ENCODE measurements at places on chromosomes 16 and 17.

- no peak for DNase-seq
- H3K36me3 ChIP-seq, result no peaks in the 10 kb centered on the region
- no peak overlapping the region for H3K27ac ChIP-seq
- H3K4me1 ChIP-seq, result peaks cover 35% of the 10 kb centered on the region
Observed at GRCh38 chr17:1764284-1764683, 2.4 kb downstream of the SERPINF1 start.

DNA sequence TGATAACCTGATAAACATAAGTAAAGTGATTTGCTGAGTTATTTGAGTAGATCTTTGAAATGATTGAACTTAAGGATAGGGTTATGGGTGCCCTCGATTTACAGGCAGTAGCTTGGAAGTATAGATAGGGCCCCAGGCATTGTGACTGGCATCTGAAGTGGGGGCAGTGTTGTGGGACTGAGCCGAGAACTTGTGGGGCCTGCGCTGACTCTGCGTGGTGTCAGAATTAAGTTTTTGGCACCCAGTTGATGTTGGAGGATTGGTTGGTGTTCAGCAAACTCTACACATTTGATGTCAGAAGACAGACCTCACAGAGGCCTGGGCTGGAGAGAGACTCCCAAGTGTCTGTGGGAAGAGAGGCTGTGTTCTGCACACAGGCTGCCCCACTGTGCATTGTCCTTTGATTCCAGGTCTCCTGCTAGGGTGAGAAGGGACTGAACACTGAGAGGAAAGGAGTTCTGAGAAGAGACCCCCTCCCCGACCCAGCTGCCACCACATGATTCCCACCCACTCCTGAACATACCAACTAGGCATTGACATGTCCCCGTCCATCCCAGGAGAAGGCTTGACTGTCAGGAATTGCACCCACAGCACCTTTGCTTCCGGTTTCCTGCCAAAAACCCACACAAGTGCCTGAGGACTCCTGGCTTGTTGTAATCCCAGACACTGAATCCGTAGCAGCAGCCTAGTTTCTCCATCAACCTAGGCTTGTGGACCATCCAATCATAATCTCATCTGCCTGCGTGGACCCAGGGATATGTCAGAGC is 4.5 kb downstream of the ZNF267 start:
- peaks cover 6% of the 10 kb centered on the region for H3K36me3 ChIP-seq
- H3K4me1 ChIP-seq, result peaks cover 81% of the 10 kb centered on the region
- DNase-seq, result no peak
- H3K27me3 ChIP-seq, result no peaks in the 10 kb centered on the region
- H3K27ac ChIP-seq, result peak overlapping the region; percentile 36
- no peak overlapping the region for H3K4me3 ChIP-seq

DNA sequence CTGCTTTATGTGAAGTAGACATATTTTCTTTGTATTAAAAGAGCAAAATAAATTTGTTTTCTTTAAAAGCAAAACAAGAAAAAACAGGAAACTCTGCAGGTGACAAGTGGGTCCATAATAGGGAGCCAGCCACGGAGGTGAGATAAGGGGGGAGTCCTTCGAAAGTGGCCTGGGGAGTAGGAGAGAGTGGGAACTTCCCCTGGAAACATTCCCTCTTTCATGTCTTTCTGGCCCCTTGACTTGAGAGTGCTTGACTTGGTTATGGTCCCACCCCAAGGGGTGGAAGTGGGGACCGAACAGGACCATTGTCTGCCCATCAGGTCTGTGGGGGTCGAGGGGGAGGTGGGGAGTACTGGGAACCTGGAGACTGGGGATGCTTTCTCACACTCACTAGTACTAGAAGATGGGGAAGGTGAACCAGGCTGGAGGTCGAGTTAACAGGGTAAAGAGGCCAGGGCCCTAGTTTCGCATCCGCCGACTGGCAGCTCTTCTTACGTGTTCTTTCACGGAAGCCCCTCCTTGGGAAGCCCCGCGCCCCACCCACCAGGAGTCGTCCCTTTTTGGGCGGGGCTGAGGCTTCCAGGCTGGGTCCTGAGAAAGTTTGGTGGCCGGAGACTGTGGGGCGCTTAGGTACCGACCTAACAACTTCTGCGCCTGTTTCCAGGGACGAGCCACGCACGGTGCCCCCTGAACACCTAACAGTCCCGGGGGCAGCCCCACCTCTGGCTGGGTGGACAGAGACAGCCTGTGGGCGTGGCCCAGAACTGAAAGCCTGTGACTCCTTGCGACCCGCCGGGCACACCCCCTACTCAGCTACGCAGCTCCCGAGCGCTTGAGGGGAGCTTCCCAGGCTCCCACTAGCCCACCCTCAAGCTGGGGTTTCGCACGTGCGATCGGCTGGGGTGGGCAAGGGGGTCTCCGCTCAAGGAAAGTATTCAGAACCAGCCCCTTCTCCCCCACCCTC is 790 bp downstream of the TRADD start:
- H3K4me3 ChIP-seq, result peak overlapping the region; percentile 95
- peak; percentile 65 for DNase-seq
- H3K4me1 ChIP-seq, result peaks cover 69% of the 10 kb centered on the region
- H3K27ac ChIP-seq, result peak overlapping the region; percentile 93

GRCh38 chr16:58365623-58366022 is 26.6 kb upstream of the GINS3 start:
- H3K27ac ChIP-seq, result no peak overlapping the region
- H3K4me1 ChIP-seq, result no peaks in the 10 kb centered on the region
- no peaks in the 10 kb centered on the region for H3K36me3 ChIP-seq
- no peaks in the 10 kb centered on the region for H3K27me3 ChIP-seq

GRCh38 chr17:2904135-2904534 is 107.9 kb downstream of the RAP1GAP2 start:
- no peaks in the 10 kb centered on the region for H3K27me3 ChIP-seq
- H3K4me3 ChIP-seq, result no peak overlapping the region
- no peaks in the 10 kb centered on the region for H3K4me1 ChIP-seq
- DNase-seq, result no peak
- no peaks in the 10 kb centered on the region for H3K36me3 ChIP-seq
- no peak overlapping the region for H3K27ac ChIP-seq

- no peak overlapping the region for H3K4me3 ChIP-seq
- no peaks in the 10 kb centered on the region for H3K27me3 ChIP-seq
- no peak overlapping the region for H3K27ac ChIP-seq
- no peaks in the 10 kb centered on the region for H3K36me3 ChIP-seq
Observed at GRCh38 chr16:48432136-48432535, 46.9 kb upstream of the SIAH1 start.

GRCh38 chr17:32943206-32943605 is 15.3 kb downstream of the TMEM98 start:
- no peak overlapping the region for H3K4me3 ChIP-seq
- no peaks in the 10 kb centered on the region for H3K27me3 ChIP-seq
- H3K36me3 ChIP-seq, result no peaks in the 10 kb centered on the region
- no peaks in the 10 kb centered on the region for H3K4me1 ChIP-seq
- DNase-seq, result no peak
- H3K27ac ChIP-seq, result no peak overlapping the region

DNA sequence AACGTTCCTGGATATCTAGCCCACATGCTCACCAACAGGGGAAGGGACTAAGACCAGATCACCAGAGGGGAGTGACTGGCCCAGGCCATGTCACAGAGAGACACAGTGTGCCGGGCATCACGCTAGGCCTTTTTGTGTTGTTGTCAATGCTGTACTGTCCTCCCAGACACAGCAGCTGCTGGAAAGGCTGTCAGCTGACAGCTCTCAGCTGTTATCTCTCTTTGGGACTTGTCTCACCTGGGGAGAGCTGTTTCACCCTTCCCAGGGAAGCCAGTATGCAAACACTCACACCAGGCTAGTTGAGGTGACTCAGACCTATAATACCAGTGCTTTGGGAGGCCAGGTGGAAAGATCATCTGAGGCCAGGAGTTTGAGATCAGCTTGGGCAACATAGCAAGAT is 19.4 kb downstream of the UNC45B start:
- H3K27ac ChIP-seq, result no peak overlapping the region
- H3K27me3 ChIP-seq, result no peaks in the 10 kb centered on the region
- no peaks in the 10 kb centered on the region for H3K36me3 ChIP-seq
- H3K4me3 ChIP-seq, result no peak overlapping the region
- H3K4me1 ChIP-seq, result peaks cover 34% of the 10 kb centered on the region

GRCh38 chr16:998211-998610 is 16.6 kb downstream of the SOX8 start:
- H3K27me3 ChIP-seq, result no peaks in the 10 kb centered on the region
- no peak overlapping the region for H3K27ac ChIP-seq
- H3K4me3 ChIP-seq, result peak overlapping the region; percentile 69
- DNase-seq, result no peak

DNA sequence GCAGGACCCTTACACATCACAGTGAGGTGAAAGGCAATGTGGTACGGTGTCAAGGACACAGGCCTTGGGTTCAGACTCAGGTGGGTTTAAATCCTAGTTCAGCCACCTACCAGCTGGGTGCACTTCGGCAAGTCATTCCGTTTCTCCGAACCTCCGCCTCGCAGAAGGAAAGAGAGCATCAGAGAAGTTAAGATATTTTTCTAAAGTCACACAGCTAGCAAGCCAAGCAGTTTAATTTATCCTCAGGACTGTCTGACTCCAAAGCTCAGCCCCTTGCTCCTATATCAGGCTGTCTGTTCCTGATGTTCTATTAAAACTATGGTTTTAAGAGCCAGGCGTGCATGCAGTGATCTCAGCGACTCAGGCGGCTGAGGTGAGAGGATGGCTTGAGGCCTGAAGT is 65.1 kb downstream of the GP2 start:
- H3K36me3 ChIP-seq, result no peaks in the 10 kb centered on the region
- H3K4me3 ChIP-seq, result no peak overlapping the region
- H3K27me3 ChIP-seq, result no peaks in the 10 kb centered on the region

- DNase-seq, result no peak
- H3K4me1 ChIP-seq, result no peaks in the 10 kb centered on the region
- no peak overlapping the region for H3K4me3 ChIP-seq
- no peak overlapping the region for H3K27ac ChIP-seq
- no peaks in the 10 kb centered on the region for H3K27me3 ChIP-seq
- no peaks in the 10 kb centered on the region for H3K36me3 ChIP-seq
Observed at GRCh38 chr17:20926532-20926931, 116.3 kb downstream of the USP22 start.

GRCh38 chr17:1557355-1558095 is 5.1 kb downstream of the PITPNA start:
- H3K4me1 ChIP-seq, result peaks cover 13% of the 10 kb centered on the region
- no peaks in the 10 kb centered on the region for H3K27me3 ChIP-seq
- no peaks in the 10 kb centered on the region for H3K36me3 ChIP-seq
- DNase-seq, result no peak

DNA sequence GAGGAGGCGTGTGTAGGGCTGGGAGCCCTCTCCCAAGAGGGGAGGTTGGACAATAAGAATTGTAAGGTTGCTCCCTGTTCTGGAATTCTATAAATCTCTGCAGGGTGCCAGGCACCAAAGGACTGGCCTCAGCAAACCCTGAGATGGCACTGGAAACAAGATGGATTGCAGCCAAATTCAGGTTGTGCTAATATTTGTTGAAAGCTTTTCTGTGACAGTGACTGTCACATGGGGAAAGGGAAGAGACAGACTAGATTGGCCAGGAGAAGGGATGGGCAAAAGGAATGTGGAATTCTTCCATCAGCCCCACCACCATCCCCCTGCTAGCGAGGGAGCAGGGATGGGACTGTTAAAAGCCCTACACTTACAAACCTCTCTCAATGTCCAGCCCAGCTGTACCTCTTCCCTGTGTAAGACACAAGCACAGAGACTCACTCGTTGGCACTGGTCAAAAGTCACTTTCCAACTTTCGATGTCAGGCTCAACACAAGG is 62.4 kb downstream of the SOX9 start:
- no peak overlapping the region for H3K4me3 ChIP-seq
- no peaks in the 10 kb centered on the region for H3K27me3 ChIP-seq
- no peak for DNase-seq
- no peaks in the 10 kb centered on the region for H3K36me3 ChIP-seq

DNA sequence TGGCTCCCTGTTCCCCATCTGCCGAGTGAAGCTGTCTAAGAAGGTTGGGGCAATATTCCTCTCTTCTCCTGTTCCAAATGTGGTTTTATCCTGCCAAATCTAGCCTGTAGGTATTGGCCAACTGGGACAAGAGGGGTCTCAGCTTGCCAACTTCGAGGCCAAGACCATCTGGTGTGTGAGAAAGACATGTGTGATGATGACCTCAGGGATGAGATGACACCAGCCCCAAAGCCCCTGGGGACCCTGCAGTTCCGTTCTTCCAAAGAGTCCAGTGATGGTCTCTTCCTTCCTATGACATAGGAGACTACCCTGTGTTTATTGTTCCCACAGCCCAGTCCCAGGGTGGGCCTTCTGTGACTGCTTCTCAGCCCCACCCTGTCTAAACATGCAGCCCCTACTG is 34.8 kb upstream of the ADAMTS18 start:
- no peak overlapping the region for H3K4me3 ChIP-seq
- no peak overlapping the region for H3K27ac ChIP-seq
- H3K36me3 ChIP-seq, result no peaks in the 10 kb centered on the region
- no peak for DNase-seq

DNA sequence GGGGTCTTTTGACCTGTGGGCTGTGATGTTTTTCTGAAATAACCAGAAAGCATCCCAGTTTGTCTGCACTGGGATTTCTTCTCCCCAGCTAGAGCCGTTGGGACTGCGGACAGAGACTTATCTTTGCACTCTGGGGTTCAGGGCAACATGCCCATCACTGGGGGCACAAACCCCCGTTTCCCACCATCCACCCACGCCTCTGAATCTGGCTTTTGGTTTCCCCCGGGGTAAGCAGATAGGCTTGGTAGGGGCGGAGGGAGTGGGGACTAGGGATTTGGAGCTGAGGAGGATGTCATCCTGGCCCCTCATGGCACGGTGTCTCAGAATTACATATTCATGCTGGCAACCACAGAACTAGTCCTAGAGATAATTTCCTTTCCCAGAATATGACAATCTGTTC is 68.6 kb downstream of the CCDC182 start:
- no peak overlapping the region for H3K4me3 ChIP-seq
- no peak overlapping the region for H3K27ac ChIP-seq
- peaks cover 17% of the 10 kb centered on the region for H3K4me1 ChIP-seq
- no peaks in the 10 kb centered on the region for H3K27me3 ChIP-seq
- H3K36me3 ChIP-seq, result peaks cover 5% of the 10 kb centered on the region
- DNase-seq, result no peak

- H3K27me3 ChIP-seq, result no peaks in the 10 kb centered on the region
- no peaks in the 10 kb centered on the region for H3K4me1 ChIP-seq
- H3K27ac ChIP-seq, result no peak overlapping the region
- H3K36me3 ChIP-seq, result peaks cover 38% of the 10 kb centered on the region
- DNase-seq, result no peak
- H3K4me3 ChIP-seq, result no peak overlapping the region
Observed at GRCh38 chr17:29663155-29663554, 40.4 kb upstream of the CORO6 start.

DNA sequence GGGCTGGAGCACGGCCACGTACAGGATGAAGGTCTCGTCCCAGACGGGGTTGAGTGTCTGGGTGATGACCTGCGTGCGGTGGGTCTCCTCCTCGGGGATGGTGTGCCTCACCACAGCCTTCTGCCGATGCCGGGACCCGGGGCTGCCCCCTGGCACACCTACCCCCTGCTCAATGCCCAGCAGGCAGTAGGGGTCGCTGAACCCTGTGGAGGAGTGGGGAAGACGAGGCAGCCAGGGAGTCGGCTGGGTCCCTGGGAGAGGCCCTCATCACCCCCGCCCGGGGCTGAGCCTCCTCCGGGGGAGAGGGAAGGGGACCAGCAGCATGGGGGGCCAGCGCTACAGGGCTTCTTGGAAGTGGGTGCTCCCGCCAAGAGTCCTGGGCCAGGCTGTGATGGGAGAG is 1.8 kb downstream of the UNC13D start:
- peaks cover 28% of the 10 kb centered on the region for H3K4me1 ChIP-seq
- no peak for DNase-seq
- H3K4me3 ChIP-seq, result peak overlapping the region; percentile 91
- H3K36me3 ChIP-seq, result peaks cover 19% of the 10 kb centered on the region

Data from CD8-positive, alpha-beta memory T cell (primary cell).